C1 segment of cervical spinal cord (tissue), 14 donors: ENCODE measurements at places on chromosomes 5 and 9.

GRCh38 chr9:33709269-33709668 is 86.1 kb upstream of the PRSS3 start:
- DNase-seq: no peak

DNA sequence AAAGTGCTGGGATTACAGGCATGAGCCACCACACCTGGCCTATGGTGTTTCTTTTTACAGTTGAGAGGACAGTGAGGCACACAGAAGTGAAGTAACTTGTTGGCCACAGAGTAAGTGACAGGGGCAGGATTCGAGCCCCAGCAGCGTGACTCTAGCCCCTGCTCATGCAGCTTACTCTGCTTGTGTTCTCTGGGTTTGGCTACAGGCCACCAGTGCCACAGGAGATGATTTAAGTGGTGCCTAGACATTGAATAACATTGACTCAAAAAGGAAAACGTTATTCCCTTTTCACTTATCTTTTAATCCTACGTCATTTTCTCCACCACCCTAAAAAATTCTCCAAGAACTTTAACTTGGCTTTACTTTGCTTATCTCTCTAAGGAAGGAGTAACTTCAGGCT is 61.4 kb downstream of the SNX24 start:
- no peak for DNase-seq

GRCh38 chr5:122561209-122561608 is 213.7 kb upstream of the SNX2 start:
- DNase-seq: no peak

GRCh38 chr5:113034182-113034773 is 57.7 kb downstream of the DCP2 start:
- DNase-seq: no peak

- DNase-seq: no peak
Measured at GRCh38 chr5:158451993-158452672, 593.2 kb upstream of the CLINT1 start.

- DNase-seq: no peak
Measured at GRCh38 chr9:109767404-109767803, 12.6 kb upstream of the PALM2AKAP2 start.

GRCh38 chr9:134891053-134891452 is 10.4 kb downstream of the FCN2 start:
- DNase-seq: no peak

GRCh38 chr9:71768388-71769174 is at the start of gene CEMIP2:
Gene CEMIP2 (minus strand): TSS chr9:71768513. CDS start chr9:71750373, 18,140 bp downstream.
- peak; percentile 86 for DNase-seq

GRCh38 chr5:150374651-150375050 is 17.2 kb downstream of the TCOF1 start:
- no peak for DNase-seq

DNA sequence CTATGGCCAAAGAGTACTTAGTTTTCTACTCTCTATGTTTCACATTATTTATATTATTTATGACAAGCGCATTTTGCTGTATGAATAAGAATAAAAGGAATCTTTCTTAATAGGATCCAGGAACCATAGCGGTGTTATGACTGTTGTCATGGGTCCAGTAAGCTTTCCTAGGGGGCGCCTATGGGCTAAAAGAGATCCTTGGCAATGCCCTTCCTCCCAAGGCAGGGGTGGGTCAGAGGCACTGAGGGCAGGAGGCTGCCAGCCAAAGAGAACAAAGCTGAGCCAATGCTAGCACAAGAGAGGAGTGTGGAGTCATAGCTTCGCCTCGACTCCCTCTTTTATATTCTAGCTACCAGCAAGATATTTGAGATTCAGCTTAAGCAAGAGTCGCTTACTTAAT is 98.4 kb upstream of the GNAQ start:
- no peak for DNase-seq

- no peak for DNase-seq
Measured at GRCh38 chr5:8057769-8058168, 188.8 kb downstream of the MTRR start.

DNA sequence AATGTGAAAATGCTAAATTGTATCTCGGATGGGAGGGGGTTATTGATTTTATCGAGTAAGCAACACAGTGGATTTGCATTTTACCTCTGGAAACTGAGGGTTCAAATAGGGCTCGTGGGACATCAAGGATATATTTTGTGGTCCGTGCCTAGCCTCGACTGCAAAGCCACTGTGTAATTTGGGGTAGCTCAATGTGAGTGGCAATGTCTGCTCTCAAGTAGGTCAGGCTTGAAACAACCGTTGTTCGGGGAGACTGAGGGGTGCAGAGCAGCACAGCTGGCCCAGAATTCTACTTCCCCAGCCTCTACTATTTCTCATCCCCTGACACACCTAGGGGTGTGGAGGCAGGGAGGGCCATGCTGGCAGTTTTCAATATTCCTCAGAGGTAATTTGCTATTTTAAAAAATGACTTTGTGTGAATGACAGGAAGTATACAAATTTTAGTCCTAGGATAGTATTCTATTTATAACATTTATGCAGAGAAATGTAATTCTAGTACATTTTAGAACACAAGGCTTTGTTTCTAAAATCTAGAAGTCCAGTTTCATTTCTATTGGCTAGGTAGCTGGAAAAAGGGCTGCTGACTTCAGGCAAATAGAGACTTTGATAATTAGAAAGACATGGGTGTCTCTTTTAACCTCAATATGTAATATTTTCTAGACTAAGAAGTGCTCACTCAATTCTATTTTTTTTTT is 1.4 kb upstream of the DAB2 start:
- no peak for DNase-seq

DNA sequence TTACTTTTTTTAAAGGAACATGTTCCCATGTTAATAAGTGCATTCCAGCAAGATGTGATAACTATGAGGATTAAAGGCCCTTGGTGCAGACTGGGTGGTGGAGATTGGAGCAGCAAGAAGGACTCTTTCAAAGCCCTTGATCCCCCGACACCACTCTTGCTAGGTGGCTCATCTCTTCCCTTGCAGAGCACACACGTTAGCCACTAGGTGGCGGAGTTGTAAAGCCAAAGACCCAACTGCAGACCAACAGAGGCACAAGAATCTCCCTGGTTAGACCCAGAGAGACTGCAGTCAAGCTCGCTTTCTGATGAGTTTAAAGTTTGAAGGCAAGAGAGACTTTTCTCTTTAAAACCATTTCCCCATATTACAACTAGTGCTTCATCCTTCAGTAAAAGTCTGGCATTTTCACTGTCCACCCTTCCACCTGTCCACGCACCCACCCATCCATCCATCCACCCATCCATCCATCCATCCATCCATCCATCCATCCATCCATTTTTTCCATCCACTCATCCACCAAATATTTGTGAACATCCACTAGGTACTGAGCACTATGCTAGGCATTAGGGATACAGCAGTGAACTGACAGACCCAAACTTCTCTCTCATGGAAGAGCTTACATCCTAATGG is 226.9 kb downstream of the MSX2 start:
- DNase-seq: peak; percentile 26

DNA sequence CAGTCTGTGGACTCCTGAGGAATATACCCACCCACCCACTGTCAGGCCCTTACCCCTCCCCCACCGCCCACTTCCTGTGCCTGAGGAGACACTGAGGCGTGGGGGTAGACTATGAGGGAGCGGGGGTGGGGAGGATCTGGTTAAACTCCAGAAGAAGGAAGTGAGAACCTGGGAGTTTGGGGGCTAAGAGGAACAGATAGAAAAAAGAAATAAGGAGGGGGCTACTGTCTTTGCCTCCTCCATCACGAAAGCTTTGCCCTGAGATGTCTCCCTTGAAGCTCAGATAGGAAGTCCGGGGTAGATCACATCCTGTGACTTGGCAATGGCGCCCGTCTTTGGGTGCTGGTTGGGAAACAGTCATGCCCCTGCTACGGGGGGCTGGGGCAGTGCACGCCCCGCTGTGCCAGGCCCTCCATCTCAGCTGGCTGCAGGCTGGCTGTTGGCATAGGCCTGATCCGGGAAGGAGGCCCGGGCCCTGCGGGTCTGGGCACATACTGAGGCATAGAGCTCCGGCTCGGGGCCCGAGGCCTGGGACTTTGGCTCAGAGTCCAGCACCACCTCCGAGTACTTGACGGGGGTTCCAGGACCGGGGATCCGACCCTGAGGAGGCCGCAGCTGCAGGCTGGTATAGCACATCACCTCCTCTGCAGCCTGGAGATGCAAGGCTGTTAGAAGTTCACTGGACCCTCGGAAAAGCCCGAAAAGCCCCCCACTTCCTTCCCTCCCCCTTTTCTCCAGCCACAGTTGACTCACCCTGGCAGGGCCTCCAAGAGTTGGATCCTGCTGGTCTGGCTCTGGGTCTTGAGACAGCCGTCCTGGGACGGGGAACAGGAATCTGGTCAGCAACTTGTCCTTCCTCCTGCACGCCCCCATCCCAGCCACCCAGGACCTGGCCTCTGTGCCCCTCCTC is 1.0 kb downstream of the SIT1 start:
- no peak for DNase-seq

GRCh38 chr9:78707481-78707991 is 410.6 kb downstream of the PSAT1 start:
- no peak for DNase-seq

DNA sequence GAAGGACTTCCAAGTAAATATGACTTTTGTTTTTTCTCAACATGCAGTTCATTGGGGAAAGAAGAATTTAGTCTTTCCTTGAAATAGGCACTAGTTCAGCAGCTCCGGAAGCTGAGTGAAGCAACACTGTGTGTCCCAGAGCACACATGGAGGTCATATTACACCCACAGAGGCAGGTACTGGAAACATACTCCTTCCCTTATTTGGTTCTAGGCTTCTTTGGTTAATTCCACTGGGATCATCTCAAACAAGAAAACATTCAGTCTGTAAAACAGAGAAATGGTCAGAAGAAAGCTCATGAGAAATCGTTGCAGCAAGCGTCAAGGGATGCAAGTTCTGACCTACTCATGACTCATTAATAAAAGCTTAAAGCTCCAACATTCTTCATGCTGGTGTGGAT is 175.1 kb upstream of the PCSK5 start:
- no peak for DNase-seq

DNA sequence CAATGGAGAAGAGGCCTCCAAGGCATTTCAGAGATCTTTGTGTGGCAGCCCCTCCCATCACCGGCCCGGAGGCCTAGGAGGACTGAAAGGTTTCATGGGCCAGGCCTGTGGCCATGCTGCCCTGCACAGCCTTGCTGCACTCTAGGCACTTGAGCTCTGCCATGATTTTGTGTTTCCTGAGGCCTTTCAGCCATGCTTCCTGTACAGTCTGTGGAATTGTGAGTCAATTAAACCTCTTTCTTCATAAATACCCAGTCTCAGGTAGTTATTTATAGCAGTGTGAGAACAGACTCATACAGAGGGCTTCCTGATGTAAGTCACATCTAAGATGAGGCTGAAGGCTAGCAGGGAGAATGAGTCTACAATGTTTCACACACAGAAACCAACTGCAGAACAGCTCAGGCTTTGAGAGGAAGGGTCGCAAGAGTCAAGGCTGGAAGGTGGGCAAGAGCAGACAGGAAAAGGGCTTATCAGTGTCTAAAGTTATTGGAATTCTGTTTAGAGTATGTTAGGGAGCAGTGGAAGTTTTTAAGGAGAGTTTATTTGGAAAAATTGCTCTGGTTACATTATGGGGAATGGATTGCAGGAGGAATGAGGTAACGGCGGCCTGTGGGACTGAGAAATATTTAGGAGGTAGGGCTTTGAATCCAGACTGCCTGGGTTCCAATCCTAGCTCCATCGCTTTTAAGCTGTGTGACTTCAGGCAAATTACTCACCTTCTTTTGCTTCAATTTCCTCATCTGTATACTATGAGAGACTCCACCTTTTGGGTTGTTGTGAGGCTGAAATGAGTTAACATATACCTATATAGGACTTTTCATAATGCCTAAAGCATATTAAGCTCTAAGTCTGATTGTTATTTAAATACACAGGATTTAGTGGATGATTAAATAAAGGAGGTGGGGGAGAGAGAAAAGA is 291.2 kb downstream of the CWC27 start:
- no peak for DNase-seq

- peak; percentile 6 for DNase-seq
Measured at GRCh38 chr9:134922066-134922931, 4.6 kb upstream of the FCN1 start.

DNA sequence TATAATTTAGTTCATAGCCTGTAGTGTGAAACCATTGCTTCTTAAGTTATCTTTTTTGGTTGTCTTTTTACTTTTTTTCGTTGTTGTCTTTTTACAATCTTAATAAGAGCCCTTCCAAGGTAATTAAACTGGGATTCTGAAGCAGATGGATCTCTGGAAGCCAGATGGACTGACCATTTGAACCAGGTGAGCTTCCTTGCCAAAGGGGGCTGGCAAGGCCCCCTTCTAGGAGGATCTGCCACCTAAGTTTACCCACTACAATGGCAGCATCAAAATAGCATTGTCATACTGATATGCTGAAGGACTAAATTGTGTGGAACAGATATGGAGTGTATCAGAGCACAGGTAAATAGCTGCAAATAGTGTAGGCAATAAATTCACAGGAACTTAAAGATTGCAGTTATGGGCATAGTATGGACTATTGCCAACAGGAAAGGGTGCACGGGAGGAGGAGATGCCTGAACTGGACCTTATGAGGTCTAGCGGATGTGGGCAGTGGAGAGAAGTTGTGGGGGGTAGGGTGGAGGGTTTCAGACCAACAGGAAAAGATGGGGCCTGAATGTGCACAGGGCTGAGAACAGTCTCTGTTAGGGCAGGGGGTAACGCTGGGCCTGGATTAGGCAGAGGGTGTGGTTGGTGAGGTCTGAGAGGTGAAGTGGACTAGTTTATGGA is 61.5 kb upstream of the CTXN3 start:
- DNase-seq: no peak

GRCh38 chr5:173581408-173582215 is 34.8 kb downstream of the BOD1 start:
- no peak for DNase-seq

- DNase-seq: no peak
Measured at GRCh38 chr5:124576848-124577409, 169.5 kb downstream of the ZNF608 start.
